ENCODE measurements at places on chromosomes 7 and 10.
A peak's percentile ranks its signal among the peaks of the same experiment; 100 is the strongest.

GRCh38 chr7:41886901-41887311 lies 184.0 kb upstream of the INHBA start:
- DNase-seq: no peak

- no peak for DNase-seq
These were observed 53.7 kb downstream of the KCNH2 start for GRCh38 chr7:150924369-150924781.

DNA sequence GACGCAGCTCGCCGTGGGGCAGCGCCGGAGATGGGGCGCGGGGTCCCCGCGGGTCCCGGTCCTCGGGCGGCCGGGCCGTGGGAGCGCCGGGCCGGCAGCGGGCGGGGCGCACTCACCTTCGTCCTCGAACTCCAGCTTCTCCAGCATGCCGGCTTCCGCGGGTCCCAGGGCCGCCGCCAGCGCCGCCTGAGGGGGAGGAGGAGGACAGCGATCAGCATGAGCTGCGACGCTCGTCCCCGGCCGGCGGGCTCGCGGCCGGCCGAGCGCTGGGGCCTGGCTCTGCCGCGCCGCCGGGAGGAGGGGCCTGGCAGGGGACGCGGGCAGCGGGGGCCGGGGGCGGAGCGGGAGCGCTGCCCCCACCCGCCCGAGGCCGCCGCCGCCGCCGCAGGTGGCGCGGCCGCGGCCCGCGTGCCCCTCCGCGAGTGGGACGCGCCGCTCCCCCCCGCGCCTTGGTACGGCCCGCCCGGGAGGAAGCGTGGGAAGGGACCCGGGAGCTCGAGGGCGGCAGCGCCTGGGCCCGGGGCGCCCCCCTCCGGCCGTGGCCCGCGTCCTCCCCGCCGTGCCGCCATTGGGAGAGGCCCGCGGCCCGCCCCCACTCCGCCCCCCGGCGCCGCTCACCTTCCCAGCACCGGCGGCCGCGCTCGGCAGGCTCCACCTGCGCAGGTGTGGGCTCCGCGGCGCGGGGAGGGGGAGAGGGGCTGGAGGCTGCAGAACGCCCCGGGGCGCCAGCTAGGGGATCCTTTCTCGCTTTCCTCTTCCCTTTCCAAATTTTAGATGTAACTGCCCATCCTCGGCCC lies 112.5 kb upstream of the RHEB start:
- DNase-seq: peak; percentile 96

GRCh38 chr10:132131581-132132420 lies 54.9 kb upstream of the DPYSL4 start:
- DNase-seq: no peak

- DNase-seq: no peak
These were observed 48.9 kb downstream of the FHIP2A start for GRCh38 chr10:114870486-114870885.

GRCh38 chr7:69422574-69422985 lies 175.7 kb upstream of the AUTS2 start:
- no peak for DNase-seq

GRCh38 chr10:130455791-130456190 lies 319.6 kb downstream of the GLRX3 start:
- no peak for DNase-seq

- DNase-seq: no peak
These were observed 47.9 kb downstream of the SND1 start for GRCh38 chr7:127699853-127700252.

GRCh38 chr10:387593-387891 lies 252.3 kb downstream of the ZMYND11 start:
- DNase-seq: no peak

DNA sequence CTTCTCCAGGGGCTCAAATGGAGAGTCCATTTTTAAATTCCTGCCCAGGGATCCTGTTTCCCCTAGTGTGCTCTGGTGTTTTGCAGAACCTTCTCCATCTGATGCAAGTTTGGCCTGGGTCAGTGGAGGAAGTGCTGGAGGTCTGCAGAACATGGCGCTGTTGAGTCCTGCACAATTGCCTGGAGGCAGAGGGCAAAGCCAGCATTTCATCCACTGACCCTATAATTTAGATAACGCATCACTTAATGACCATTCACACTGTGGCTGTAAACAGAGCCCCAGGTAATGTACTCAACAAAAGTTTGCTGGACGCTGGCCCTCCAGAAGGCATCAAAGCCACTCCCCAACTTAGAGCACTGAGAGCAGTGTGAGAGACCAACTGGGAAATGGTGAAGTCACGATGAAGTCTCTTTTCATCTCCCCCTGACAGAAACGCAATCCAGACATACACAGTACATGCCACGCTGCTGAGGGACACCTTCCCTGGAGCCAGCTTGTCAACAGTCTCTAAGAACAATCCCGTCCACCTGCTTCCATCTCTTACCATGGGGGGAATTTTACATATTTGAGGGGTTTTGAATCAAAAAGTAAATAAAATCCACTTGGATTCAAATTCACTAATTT lies 13.4 kb downstream of the C10orf71 start:
- peak; percentile 21 for DNase-seq

- no peak for DNase-seq
These were observed 3.6 kb downstream of the PCBD1 start for GRCh38 chr10:70884741-70885140.

DNA sequence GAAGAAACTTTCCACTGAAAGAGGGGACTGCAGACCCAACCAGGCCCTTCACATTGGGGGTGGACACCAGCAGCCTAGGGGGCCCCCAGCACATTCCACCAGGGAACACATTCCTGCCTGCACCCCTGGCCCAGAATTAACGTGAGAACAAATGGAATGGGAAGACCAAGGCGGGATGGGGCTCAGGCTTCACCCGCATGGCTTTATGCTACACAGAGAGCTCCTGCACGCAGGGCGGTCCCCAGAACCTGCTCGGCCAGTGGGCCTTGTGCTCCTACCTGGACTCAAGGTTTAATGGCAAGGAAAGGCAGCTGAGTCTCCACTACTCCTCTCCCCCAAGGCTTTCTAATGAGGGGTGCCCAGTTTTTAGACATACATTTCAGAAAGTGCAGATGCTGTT lies 146.3 kb upstream of the GPR26 start:
- no peak for DNase-seq

DNA sequence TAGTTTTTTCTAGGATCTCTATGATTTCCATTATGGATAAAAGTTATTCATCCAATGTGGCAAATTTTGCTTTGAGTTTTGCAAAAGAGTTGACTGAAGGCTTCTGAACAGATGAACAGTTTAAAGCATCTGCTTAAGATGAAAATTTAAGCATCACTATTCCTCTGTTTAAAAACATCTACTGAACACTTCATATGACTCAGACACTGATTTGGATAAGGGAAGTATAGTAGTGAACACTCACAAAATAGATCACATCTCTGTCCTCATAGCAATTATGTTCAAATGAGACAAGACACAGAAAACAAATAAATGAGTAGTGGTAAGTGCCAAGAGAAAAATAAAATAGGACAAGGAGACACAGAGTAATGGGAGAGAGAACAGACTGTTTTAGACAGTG lies 157.3 kb downstream of the MBL2 start:
- no peak for DNase-seq

DNA sequence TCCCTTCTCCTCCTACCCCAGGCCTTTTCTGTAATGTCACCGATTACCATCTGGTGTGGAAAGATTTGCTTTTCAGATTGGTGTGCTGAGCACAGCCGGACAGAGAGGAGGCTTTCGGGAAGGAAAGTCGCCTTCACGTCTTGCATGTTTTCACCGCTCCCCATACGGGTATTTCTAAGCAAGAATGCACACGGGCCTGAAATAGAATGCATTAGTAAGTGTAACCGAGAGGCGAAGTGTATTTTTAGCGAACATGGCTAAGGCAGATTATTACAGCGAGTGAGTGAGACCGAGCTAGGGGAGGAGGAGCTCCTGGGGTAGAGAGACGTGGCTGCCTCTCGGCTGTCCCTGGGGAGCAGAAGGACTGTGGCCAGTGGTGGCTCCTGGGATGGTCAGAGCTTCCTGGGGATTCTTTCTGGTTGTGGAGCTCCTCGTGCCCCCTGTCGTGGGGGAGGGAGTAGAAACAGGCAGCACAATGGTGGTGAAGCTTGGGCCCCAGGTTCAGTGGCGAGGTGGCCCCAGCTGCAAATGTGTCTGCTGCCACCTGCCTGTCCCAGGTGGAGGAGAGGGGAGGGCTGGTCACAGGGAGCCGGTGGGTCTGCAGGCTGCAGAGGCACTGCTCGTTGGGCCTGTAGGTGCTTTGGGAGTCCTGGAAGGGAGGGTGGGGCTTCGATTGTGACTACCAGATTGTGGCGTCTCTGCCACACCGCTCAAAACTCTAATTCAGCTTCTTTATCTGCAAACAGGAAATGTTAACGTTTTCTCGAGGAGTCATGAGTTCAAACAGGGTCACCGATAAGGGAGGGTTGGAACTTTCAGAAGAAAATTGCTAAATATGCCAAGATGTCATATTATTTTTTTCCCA lies 135.8 kb downstream of the CAMK1D start:
- DNase-seq: peak; percentile 58

- DNase-seq: no peak
These were observed 189.9 kb upstream of the LYZL1 start for GRCh38 chr10:29099001-29099400.

GRCh38 chr7:98802781-98803110 lies 67.1 kb downstream of the TMEM130 start:
- DNase-seq: no peak

DNA sequence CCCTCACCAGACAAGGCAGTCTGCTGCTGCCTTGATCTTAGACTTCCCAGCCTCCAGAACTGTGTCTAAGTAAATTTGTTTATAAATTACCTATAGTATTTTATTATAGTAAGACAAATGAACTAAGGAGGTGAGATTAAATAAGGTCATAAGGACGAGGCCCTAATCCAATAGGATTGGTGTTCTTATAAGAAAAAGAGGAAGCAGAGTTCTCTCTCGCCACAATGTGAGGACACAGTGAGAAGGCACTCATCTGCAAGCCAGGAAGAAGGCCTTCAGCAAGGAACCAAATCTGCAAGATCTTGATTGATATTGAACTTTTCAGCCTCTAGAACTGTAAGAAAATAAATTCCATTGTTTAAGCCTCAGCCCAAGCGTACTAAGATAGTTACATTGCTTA lies 6.1 kb upstream of the ZNF438 start:
- DNase-seq: no peak

DNA sequence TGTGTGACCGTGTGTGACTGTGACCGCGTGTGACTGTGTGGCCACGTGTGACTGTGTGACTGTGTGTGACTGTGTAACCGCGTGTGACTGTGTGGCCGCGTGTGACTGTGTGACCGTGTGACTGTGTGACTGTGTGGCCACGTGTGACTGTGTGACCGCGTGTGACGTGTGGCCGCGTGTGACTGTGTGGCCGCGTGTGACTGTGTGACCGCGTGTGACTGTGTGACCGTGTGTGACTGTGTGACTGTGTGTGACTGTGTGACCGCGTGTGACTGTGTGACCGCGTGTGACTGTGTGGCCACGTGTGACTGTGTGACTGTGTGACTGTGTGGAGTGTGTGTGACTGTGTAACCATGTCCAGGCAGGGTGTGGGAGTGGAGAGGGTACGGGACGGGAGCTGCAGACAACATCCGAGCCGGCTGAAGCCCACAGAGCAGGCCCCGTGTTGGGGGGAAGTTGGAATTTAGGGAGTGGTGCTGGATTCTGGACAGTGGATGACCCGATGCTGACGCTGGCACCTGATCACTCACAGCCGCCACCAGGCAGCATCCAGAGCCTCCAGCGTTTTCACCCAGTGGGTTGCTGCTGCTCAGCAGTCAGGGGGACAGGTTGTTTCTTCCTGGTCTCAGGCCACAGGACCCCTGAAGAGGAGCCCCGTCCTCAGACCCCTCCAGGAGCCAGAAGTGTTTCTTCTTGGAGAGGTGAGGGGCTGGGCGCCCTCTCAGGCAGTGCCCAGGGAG lies 503.5 kb downstream of the DNAJB6 start:
- DNase-seq: no peak

- DNase-seq: peak; percentile 1
These were observed 210.4 kb upstream of the ADO start for GRCh38 chr10:62594093-62594520.

- DNase-seq: no peak
These were observed 104.8 kb downstream of the EMX2 start for GRCh38 chr10:117647306-117647705.

GRCh38 chr10:23056186-23056579 lies 39.2 kb upstream of the MSRB2 start:
- no peak for DNase-seq

DNA sequence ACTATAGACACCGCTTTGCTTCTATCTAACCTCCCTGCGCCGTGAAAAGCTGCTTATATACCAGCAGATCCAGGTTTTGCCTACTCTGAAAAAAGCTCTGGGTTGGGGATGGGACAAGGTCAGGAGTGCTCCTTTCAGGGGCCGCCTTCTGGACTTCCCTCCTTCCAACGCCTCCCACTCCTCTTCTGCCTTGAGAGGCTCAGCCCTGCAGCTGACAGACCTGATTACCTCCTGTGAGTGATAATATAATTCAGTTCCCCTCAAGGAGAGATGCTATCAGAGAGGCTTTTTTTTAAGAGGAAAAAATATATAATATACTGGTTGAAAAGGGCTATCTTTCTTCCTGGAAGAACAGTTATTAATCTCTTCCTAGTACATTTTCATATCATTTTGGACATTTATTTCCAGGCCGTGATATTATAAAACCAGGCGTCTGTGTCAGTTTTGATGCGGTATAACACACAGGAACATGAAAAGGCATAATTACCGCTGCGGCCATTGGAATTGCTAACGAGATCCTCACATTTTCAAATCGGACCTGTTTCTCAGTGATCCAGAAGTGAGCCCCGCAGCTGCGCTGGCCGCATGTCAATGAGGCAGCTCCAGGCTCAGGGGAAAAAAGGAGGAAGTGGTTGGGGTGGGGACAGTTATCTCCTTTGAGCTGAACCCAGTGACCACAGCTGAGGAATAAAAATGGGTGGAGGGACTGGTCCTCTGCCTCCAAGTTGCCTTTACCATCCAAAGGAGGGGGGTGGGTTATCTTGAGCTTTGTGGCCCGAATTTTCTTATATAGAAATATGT lies 457.1 kb downstream of the TYW1 start:
- DNase-seq: no peak

- no peak for DNase-seq
These were observed 191.7 kb downstream of the LRRN3 start for GRCh38 chr7:111282626-111283025.

DNA sequence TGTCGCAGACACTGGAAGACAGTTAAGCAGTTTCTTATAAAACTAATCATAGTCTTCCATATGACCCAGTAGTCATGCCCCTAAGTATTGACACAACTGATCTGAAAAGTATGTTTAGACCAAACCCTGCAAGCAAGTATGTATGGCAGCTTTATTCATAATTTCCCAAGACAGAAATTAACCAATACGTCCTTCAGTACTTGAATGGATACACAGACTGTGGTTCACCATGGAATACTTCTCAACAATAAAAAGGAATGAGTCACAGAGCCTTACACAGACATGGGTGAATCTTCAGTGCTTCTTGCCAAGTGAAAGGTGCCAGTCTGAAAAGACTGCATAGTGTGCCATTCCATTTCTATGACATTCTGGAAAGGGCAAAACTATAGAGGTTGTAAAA lies 50.2 kb upstream of the AKR1E2 start:
- DNase-seq: no peak

DNA sequence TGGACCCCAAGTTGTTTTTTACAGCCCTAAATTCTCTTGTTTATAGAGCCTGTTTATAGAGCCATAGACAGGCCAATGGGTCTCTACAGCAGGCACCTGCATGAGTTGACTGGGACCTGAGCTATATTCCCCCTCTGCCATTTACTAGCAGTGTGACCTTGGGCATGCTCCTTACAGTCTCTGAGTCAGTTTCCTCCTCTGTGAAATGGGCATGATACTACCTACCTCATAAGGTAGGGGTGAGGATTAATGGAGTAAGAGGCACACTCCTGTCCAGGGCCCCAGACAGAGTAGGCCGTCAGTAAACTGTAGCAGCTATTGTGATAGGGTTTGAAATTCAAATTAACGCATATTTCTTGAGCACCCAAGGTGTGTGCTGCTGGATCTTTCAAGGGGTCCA lies 138.1 kb downstream of the TCF7L2 start:
- no peak for DNase-seq

Measured in NCI-H1417 (cell line).